Suppressor macrophage treated with lipopolysaccharide for 4 hours (primary cell): ENCODE measurements at places on chromosomes 7 and 10.

DNA sequence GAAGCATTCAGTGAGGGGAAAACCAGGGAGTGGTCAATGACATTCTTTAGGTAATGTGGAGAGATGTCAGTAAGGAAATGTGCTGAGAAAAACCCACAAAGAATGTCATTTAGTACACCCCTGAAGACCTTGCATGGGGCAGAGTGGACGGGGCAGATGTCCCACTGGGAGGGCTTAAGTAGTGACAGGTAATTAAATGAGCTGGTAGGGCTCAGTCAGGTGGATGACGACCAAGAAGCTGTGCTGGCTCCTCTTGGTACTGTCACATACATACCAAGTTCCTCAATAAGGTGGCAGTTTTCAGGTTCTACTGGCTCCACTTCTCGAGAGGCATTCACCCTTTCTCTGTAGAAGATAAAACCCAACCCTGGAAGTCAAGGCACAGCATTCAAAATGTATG is 1.8 kb downstream of the PON3 start:
- DNase-seq: no peak

- no peak for DNase-seq
Measured at GRCh38 chr7:36788825-36789470, 64.7 kb upstream of the AOAH start.

GRCh38 chr10:56296618-56297017 is 64.4 kb downstream of the ZWINT start:
- no peak for DNase-seq

DNA sequence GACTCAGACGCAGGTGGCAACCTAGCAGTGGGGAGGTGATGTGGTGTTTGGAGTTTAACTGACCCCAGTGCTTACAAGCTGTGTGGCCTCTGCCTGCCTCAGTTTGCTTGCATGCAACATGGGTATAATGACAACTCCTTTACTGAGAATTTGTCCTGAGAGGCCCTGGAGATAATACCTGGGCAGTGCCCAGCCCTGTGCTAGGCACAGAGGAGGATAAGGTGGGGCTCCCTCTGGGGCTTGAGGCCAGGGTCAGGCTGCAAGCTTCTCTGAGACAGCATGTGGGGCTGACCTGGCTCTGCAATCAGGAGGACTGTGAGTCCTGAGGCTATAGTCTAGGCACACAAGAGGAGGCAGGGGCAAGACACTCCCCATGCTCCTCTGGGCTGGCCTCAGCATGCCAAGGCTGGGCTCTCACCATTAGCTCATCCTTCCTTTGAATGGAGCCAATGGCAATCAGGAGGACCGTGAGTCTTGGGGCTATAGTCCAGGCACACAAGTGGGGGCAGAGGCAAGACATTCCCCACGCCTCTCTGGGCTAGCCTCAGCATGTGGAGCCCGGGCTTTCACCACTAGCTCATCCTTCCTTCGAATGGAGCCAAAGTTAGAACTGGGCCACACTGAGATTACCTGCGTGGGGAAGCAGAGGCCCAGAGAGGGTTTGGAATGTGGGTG is 147.9 kb downstream of the RPS24 start:
- DNase-seq: no peak

DNA sequence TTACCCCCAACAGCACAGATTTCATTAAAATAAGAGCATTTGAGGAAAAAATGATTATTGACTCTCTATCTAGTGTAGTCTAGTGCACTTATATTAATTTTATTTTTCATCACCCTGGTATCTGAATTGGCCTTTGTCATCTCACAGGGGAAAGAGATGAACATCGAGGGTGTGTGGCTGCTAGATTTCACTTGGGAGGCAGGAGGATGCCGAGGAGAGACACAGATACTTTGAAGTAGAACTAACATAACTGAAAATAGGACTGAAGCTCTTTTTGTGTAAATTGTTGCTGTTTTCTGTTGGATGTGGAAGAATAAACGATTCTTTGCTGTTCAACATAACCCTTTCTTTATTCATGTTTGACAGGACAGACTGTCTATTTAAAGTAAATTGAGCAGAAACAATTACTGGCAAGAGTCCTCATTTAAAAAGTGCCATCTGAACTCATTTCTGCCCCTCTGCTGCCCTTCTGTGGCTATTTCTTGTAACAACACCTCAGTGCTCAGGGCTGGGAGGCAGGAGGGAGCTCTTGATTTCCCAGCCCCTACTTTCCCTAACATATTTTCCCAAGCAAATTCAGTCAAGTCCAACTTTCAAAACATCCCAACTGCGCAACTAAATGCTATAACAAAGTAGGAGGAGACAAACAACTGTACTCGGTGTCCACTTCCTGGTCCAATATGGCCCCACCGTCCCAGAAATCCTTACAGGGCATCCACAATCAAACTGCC is 15.6 kb downstream of the LYZL1 start:
- peak; percentile 69 for DNase-seq

GRCh38 chr7:129889133-129889844 is 63.5 kb downstream of the UBE2H start:
- DNase-seq: no peak

DNA sequence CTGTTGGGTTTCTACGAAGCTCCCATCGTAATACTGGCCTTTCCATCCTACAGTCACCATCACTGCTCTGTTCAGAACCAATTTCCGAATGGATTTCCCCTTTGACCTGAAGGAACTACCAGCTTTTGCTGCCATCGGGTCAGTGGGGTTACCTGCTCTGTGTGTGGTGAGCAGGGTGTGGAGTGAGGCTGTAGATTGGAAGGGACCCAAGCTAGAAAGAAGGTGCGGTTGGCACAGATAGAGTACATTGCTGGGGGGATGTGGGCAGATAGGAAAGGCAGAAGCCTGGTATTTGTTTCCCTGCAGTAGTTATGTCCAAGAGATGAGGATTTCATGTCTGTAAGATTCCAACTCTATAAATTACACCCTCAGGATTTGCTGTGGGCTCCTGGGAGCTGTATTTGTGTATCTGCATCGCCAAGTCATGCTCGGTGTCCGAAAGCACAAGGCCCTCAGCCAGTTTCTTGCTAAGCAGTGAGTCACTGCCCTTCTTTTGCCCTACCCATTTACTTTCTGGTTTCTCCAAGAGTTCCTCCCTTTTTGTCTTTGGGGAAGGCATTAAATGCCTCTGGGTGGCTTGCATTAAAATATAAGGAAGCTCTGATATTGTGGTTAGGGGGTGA is 15.4 kb downstream of the CLCN1 start:
- DNase-seq: peak; percentile 73
